ENCODE measurements at places on chromosomes 5 and 9. TPM values are rescaled to one million over a fixed set of nuclear protein-coding genes. Genes with fewer than 3 reads are reported as not detected.

TNC gene
- total RNA-seq = 16.1 TPM

IL33 gene
- 13.3 TPM for total RNA-seq

DOCK8 gene
- total RNA-seq = 18.6 TPM

DNA sequence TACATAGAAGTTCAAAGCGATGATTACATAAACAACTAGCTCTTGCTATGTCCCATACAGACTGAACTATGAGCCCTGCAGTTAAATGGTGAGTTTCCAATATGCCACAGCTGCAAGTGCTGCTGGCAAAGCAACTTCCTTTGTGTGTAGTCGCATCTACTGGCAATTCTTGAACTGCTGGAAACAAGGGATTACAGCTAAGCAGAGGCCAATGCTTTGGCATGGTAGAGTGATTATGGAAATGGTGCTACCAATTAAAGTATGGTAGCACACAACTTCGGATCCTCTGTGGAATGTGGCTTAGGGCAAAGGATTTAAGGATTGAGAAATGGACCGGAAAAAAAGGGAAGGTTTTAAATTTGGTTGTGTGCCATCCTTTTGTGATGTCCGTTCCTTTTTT, 856.6 kb downstream of the MAT2B start:
- no peak for DNase-seq

DNA sequence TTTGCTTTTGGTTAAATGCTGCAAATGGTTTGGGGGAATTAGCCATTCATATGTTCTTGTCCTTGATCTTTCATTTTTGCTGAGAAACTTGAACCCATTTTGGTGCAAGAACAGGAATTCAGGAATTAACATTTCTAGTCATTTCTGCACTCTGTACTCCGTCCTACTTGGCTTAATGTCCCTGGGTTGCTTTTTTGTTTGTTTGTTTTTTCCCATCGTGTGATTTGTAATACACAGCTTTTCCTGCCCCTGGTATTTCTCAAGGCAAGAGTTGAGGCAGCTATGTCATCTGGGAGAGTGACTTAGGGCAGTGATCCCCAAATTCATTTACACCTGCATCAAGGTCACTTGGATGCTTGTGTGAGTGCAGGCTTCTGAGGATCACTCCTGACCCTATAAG, 71.3 kb downstream of the IQGAP2 start:
- DNase-seq = no peak

- DNase-seq = no peak
Observed at GRCh38 chr9:126508928-126509327, 104.8 kb upstream of the LMX1B start.

DNA sequence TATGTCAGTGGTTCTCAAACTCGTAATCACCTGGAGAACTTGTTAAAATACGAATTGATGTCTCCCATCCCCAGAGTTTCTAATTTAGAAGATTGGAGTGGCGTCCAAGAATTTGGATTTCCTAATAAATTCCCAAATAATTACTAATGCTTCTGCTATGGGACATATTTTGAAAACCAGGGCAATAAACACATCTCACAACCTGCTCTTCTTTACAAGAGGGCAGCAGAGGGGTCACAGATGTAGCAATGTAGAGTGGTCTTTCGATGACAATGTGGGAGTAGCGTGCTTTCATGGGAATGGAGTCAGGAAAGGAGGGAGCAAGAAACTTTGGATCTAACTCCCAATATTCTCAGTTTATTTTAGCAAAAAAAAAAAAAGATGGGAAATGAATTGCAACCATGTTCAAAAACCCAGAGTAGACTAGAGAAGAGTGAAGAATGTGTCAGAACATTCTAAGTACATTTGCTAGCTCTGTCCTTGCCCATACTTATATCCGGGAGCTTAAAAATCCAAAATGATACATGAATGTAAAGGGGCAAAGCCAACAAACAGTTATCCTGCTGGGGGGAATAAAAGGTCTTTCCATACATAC, 33.8 kb upstream of the ALDH1A1 start:
- DNase-seq = no peak

GRCh38 chr5:174935854-174936474, 211.6 kb downstream of the MSX2 start:
- peak; percentile 80 for DNase-seq

GRCh38 chr9:114602620-114603019, 8.5 kb upstream of the TMEM268 start:
- no peak for DNase-seq

All from type B pancreatic cell (in vitro differentiated cells).